Colonic mucosa (tissue), 4 donors: ENCODE measurements at places on chromosomes 6 and 20. TPM values are rescaled to one million over a fixed set of nuclear protein-coding genes. Genes with fewer than 3 reads are reported as not detected.
A peak's percentile ranks its signal among the peaks of the same experiment; 100 is the strongest.

- DNase-seq, result no peak
Measured at GRCh38 chr6:10384610-10385523, 30.0 kb downstream of the TFAP2A start.

DNA sequence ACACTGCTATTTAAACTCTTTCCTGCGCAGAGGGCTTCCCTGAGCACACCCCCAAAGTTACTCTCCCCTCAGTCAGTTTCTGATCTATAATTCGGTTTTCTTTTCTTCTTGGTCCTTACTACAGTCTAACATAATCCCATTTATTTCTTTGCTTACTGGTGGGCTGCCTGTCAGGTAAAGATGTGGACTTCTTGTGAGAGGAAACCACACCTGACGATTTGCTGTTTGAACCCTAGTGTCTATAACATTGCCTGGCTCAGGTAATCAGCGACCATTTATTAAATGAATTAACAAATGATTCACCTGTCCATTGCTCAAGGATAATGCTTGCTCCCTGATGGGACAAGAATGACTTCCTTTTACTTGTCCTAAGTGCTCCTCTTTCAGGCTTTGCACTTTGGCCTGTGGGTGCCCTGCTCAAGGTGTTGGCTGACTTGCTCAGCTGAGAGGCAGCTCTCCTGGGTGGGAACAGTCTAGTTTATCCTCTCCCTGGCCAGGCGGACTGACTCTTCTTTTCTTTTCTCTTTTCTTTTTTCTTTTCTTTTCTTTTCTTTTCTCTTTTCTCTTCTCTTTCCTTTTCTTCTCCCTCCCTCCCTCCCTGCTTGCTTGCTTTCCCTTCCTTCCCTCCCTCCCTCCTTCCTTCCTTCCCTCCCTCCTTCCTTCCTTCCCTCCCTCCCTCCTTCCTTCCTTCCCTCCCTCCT, 233.1 kb downstream of the BCAS1 start:
- peak; percentile 85 for DNase-seq

DNA sequence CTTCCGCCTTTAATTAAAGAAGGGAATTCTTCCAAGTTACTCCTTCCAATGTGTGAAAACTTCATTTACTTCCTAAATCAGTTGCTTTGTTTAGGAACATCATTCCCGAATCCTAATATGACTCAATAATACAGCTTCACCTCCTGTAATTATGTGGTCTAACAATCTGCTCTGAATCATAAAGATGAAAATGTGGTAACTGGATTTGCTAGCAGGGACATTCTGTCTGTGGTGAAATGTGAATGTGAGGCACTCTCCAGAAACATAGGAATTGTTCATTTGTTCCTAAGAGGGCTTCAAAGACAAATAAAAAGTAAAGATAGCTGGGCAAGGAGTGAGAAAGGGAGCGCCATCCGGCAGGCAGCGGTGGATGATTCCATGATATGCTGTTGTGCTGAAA, 678.1 kb downstream of the KIF16B start:
- no peak for DNase-seq

DNA sequence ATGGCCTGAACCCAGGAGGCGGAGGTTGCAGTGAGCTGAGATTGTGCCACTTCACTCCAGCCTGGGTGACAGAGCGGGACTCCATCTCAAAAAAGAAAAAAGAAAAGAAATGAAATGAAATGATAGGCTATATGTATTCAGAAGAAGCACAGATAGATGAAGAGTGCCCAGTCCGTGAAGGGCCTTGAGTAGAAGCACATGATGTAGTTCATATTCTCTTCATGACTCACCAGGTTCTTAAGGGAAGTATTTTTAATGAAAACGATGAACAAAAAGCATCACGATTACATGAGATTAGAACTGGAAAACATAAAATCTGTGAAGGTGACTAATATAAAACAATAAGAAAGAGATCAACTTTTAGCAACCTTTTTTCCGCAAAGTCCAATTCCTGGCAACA, 29.8 kb downstream of the TPD52L1 start:
- no peak for DNase-seq

The FRS3 gene
- 3.4 TPM for total RNA-seq

DNA sequence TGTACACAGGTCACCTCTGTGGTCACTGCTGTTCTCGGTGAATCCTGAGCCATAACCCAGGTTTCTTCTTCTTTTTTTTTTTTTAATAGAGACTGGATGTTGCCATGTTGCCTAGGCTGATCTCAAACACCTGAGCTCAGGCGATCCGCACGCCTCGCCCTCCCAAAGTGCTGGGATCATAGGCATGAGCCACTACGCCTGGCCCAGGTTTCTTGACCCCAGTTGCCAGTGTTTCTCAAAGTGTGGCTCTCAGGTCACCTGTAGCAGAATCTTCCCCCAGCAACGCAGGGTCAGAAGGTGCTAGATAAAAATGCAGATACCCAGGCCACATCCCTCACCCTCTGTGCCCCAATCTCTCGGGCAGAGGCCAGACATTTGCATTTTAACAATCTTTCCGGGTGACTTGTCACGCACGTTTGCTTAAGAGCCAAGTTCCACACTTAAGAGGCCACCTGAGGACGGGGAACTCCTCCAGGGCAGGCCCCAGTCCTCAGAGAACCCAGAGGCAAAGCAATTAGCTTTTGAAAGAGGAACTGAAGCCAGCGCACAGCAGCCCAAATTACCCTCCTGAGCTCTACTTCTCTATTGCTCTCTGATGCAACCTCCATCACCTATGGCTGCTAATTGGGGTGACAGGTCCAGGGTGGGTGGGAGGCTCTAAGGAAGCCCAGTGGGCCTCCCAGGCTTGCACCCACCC, 81.8 kb downstream of the NFATC2 start:
- no peak for DNase-seq

The SOX18 gene
- total RNA-seq, result 26.8 TPM

GRCh38 chr6:38170666-38171355, 351.3 kb downstream of the ZFAND3 start:
- DNase-seq, result no peak

GRCh38 chr6:32064706-32065105, 26.5 kb downstream of the CYP21A2 start:
- no peak for DNase-seq

DNA sequence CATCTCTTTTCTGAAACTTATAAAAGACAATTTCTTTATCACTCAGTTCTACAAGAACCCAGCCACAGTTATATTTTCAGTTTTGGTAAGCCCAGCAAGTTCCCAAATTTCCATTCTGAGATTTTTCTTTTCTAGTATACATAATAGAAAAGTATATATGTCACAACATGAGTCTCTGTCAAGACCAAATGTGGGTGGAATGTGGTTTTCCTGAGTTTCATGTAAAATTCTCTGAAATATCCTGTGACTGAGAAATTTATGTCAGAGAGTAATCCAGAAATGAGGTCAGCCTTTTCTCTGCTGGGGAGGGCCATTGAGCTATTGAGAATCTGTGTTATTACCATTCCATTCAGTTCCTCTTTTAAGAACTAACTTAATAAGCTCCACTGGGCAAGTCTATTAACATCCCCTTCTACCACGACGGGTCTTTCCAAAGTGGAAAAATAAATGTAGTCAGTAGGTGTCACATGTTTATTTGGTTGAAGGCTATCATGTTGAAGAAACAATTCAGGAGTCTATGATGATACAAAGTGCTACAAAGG, 100.7 kb upstream of the HMGN3 start:
- no peak for DNase-seq

DNA sequence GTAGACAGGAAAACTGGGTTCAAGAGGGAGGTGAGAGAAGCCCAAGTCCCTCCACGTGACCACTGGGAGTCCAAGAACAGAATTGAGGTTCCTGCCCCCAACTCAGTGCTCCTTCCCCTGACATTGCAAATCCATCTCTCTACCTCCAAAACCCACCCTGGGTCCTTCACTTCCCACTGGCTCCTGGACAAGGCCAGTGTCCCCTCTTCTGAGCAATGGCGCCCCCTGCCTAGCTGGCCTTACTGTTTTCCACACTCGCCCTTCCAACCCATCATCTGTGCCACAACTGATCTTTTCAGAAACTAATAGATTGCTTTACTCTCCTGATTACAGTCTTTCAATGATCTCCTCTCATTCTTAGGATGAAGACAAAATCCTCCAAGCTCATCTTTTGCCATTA, 200.3 kb downstream of the ANKRD60 start:
- peak; percentile 55 for DNase-seq

DNA sequence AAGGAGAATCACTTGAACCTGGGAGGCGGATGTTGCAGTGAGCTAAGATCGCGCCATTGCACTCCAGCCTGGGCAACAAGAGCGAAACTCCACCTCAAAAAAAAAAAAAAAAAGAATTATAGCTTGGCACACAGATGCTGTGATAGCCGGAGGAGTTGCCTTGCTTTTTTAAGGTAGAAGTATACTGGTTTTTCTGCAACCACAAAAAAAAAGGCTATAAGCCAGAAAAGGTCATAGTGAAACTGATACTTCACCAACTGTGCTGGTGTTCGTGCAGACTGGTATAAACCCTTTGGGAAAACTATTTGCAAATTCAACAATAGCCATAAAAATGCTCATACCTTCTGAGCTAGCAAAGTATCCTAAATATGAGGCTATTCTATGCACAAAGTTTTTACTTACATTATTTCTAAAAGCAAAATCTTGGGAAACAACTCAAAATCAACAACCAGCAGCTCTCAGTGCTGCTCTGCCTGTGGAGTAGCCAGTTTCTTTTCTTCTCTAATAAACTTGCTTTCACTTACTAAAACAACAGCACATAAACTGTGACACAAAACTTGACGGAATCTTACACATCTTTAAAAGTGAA, 44.0 kb downstream of the B4GALT5 start:
- no peak for DNase-seq

DNA sequence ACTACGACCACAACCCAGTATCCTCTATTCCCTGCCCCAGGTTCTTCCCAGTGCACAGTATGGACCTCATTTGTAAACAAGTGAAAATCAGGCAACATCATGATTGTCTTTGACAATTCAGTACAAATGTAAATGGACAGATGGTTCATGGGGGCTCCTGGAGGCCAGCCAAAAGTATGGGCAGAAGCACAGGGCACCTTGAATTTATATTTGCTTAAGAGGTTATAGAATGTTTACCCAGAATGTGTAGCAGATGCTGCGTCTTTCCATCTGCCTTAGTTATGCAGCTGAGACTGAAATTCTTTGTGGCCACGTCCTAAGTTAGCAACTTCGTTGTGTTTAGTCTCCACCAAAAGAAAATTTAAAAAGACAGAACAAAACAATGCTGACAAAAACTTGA, 559.6 kb upstream of the NRSN1 start:
- peak; percentile 34 for DNase-seq

GRCh38 chr6:163338671-163339405, 75.7 kb upstream of the QKI start:
- DNase-seq, result no peak
